Activated CD4-positive, alpha-beta memory T cell treated with anti-CD3 and anti-CD28 coated beads, Interleukin-2, amount 10 ng/mL, durations not matched to agents 7 days and 5 days (primary cell): ENCODE measurements at places on chromosomes 5 and 9. TPM values are rescaled to one million over a fixed set of nuclear protein-coding genes. Genes with fewer than 3 reads are reported as not detected.

- no peaks in the 10 kb centered on the region for H3K36me3 ChIP-seq
- no peak overlapping the region for H3K4me3 ChIP-seq
- H3K4me1 ChIP-seq, result no peaks in the 10 kb centered on the region
- H3K27me3 ChIP-seq, result peaks cover 9% of the 10 kb centered on the region
- no peak for DNase-seq
Measured at GRCh38 chr5:39624890-39625289, 200.1 kb upstream of the DAB2 start.

KCNIP1 gene
- not detected for total RNA-seq

- no peaks in the 10 kb centered on the region for H3K4me1 ChIP-seq
- DNase-seq, result no peak
- H3K4me3 ChIP-seq, result no peak overlapping the region
- H3K27me3 ChIP-seq, result no peaks in the 10 kb centered on the region
- no peak overlapping the region for H3K27ac ChIP-seq
Measured at GRCh38 chr5:145661737-145662485, 173.2 kb downstream of the PRELID2 start.

NME5 gene
- not detected for total RNA-seq

CDC14B gene
- 3.1 TPM for total RNA-seq
